Astrocyte of the cerebellum (primary cell): ENCODE measurements at places on chromosomes 5 and 9.

DNA sequence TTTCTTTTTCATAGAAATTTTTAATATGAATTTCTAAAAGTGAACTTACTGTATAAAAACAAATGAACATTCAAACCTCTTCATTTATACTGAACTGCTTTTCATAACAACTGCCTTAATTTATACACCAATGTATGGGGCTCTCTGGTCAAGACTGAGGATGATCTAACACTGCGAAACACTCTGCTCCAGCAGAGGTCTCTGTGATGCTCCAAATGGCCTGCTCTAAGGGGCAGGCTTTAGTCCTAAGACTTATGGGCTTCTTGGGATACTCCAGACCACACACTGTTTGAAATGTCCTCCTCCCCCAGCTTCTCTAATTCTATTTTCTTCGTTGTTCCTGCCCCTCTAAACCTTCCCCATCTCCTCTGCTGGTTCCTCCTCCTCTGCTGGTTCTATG lies 58.5 kb downstream of the LIFR start:
- peak; percentile 13 for DNase-seq

GRCh38 chr5:22965960-22966359 lies 112.8 kb upstream of the CDH12 start:
- DNase-seq: no peak

GRCh38 chr5:165139262-165139661 lies 1633.8 kb downstream of the MAT2B start:
- DNase-seq: no peak

- DNase-seq: no peak
Measured at GRCh38 chr5:77945874-77946273, 169.7 kb upstream of the TBCA start.

DNA sequence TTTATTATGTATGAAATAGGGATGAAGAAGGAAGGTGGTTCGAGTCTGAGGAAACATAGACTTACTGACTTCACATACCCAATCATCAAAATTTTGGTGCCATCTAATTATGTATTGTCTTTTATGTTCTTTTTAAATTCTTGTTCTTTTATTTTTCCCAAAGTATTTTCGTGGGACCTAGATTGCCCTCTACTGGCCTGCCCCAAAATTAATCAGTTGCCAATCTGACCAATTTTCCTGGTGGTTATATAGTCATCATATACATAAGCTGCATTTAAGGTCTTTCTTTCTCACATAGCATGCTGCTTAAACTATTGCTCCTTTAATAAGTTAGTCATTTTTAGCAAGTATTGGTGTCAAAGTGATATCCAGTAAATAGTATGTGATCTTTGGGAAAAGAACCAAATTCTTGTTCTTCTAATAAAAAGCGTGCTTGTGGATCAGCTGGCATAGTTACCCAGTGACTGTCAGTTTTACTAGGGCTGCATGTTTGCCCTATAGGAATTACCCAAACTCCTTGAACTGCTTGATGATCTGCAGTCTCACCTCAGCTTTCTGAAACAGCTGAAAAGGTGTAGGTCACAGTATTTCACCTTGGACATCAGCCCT lies 223.5 kb downstream of the SH3GL2 start:
- DNase-seq: no peak

- no peak for DNase-seq
Measured at GRCh38 chr5:37940931-37941623, 101.2 kb upstream of the GDNF start.
